Activated CD8-positive, alpha-beta memory T cell treated with anti-CD3 and anti-CD28 coated beads for 4 hours (primary cell): ENCODE measurements at places on chromosomes 7 and 10.

- DNase-seq, result no peak
Observed at GRCh38 chr7:133829336-133829897, 297.7 kb upstream of the LRGUK start.

DNA sequence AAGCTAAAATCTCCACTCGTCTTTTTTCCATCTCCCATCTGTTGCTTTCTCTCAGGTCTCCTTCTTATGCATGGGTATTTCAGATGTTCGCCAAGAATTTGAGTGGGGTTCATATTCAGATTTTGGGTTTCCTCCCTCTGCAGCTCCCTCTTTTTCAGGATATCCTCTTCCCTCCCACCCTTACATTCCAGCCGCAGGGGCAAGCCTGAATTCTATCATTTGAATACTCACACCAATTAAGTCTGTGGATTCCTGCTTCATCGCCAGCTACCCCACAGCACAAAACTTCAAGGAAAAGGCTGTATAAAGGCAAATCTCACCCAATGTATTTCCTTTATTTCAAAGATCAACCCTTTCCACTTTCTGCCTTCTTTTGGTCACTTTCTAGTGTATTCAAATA lies 41.6 kb upstream of the FOXI2 start:
- no peak for DNase-seq

GRCh38 chr7:33760834-33761233 lies 144.5 kb upstream of the BMPER start:
- no peak for DNase-seq

- DNase-seq, result no peak
Observed at GRCh38 chr10:75803816-75804552, 372.6 kb downstream of the LRMDA start.

DNA sequence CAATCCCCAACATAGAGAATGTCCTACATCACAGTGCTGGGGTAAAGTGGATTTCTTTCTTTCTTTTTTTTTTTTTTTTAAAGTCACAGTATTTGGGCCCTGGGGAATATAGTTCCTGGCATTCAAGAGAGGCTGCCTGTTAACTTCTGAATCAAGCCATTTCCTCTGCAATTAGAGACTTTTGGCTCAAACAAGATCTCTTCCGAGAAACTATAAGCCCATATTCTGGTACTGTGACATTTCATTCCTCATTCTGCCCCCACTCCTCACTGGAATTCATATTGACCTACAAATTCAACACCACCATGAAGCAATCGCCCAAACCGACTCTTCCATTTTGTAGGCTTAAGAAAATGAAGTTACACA lies 187.4 kb downstream of the PHTF2 start:
- no peak for DNase-seq

DNA sequence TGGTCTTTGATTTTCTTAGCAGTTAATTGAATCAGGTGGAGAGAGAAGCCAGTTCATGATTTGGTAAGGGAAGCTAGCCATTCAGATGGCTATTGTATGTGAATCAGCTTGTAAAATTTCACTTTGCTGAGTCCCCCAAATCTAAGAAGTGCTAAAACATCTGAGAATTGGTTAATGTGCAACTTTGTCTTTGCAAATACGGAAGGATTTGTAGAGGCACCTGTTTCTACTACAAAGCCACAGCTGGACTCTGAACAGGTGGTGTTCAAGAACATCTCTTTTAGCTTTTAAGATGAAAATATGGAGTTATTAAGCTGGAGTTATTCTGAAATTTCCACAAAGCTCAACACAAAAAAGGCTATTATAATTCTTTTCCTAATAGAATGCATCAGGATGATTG lies 132.6 kb downstream of the VPS50 start:
- DNase-seq, result no peak

- no peak for DNase-seq
Observed at GRCh38 chr10:97427571-97428179, 1.7 kb downstream of the PGAM1 start.

DNA sequence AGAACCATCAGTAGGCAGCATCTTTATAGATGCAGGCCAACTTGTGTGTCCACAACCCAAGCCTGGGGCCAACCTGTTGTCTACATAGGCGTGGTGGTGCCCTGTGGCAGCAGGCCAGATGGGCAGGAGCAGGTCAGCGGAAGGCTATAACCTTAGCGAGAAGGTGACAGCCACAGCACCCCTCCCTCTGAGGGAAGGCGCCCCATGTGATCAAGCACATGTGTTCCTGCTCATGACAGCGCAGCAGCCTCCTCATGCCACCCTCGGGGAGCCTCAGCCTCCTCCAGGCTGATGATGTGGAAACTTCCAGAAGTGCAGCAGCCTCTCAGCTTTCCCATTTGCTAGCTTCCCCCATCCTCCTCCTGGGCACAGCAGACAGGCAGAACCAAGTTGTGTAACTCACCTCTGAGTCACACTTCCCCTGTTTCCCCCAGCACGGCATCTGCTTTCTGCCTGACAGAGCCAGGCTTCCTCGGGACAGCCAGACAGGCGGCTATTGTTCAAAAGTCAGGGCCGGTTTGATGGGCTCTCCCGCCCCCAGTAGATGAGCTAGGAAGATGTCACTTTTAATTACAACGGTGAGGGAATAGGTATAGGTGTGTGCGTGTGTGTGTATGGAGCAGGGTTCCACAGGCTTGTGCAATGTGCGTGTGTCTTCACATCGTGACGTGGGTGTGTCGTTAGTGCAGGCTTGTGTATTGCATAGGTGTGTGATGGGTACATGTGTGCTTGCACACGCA lies 312.0 kb upstream of the ZMIZ1 start:
- no peak for DNase-seq

DNA sequence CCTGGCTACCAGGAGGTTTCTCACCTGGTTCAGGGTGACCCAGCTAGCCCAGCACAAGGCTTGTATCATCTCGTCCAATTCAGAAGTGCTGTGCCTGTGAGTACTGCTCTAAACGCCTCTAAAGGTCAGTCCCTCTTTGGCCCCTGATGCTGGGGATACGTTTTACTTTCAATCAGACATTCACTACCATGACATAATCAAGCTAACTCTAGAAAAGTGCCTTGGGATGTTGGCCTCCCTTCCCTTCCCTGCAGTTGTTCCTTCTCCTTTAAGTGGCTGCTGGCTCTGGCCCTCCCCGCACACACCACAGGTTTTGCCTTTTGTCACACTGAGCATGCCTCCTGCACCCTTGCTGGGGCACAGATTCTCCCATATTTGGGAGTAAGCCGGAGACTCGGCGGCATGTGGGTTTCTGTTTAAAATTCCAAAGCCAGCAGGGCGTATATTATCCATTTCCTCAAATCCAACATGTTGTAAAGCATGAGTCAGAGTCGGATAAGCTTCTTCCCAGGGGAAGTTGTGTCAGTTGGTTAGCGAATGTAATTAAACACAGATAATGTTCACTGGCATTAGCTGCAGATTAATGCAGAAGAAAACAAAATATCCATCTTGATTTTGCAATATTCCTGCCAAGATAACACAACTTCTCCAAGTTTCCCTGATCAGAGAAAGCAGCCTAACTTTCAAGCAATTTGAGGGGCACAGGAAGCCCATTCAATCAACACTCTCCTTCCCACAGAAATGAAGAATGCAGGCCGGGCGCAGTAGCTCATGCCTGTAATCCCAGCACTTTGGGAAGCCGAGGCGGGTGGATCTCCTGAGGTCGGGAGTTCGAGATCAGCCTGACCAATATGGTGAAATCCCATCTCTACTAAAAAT lies 31.8 kb upstream of the VCL start:
- no peak for DNase-seq
